HepG2 (cell line): ENCODE measurements at places on chromosomes 4 and X. TPM values are rescaled to one million over a fixed set of nuclear protein-coding genes. Genes with fewer than 3 reads are reported as not detected.

Gene NOA1
- total RNA-seq = 17.3 and 17.9 TPM in 2 replicates

GRCh38 chr4:131251321-131251720 lies 1897.8 kb upstream of the PCDH10 start:
- H3K27me3 ChIP-seq = no peaks in the 10 kb centered on the region
- H3K4me3 ChIP-seq = no peak overlapping the region

Gene APLN
- 0.02 TPM in 1 of 2 replicates, not detected in the other for total RNA-seq

- H3K4me1 ChIP-seq = no peaks in the 10 kb centered on the region
- H3K36me3 ChIP-seq = no peaks in the 10 kb centered on the region
- no peaks in the 10 kb centered on the region for H3K27me3 ChIP-seq
- no peak overlapping the region for H3K4me3 ChIP-seq
- no peak for DNase-seq
Measured at GRCh38 chr4:171794528-171794927, 18.7 kb upstream of the GALNTL6 start.

DNA sequence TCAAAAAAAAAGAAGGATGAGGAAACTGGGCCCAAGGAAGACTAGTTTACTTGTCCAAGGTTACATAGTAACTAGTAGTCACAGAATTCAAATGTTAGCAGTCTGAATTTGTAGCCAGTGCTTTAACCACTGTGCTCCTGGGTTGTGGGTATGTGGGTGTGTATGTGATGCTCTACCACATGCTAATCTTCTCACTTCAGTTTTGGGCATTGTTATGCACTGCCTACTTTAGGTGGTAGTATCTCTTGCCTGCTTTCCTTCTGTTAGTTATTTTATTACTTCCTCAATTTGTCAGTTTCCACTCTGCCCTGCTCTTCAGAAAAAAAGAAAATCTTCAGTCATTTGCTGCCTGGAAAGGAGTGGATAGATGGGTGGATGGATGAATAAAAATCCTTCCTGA lies 219.2 kb downstream of the RPA4 start:
- H3K27me3 ChIP-seq = no peaks in the 10 kb centered on the region
- H3K36me3 ChIP-seq = no peaks in the 10 kb centered on the region
- H3K4me3 ChIP-seq = no peak overlapping the region
- no peaks in the 10 kb centered on the region for H3K4me1 ChIP-seq

DNA sequence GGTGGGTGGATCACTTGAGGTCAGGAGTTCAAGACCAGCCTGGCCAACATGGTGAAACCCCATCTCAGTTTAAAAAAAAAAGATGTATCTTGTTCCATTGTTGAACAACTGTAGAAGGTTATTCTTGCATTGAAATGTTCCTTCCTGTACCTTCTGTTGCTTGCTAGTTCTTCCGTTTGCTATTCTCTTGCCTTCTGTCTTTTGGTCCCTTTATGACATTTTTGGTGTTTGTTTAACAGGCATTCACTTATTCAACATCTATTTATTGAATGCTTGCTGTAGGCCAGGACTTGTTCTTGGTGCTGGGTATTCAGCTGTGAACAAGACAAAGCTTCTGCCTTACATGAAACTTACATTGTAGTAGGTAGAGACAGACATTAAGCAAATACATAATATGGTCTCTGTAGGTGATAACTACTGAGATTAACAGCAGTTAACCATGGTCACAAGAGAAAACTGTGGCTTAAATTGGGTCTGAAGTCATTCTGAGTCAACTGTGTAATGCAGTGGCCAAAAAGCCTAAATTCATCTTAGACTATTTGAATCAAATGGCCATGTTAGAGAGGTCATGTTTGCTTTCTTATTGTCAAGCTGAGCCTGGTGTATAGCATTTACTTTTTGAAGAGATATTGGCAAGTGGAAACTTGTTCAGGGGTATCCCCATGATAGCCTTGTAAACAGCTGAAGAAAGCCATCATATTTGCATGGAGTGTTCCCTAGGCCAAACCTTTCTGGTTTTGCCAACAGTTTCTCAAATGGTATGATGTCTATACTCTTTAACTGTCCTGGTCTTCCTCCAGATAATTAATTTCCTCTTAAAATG lies 35.6 kb downstream of the GAB1 start:
- H3K27me3 ChIP-seq = no peaks in the 10 kb centered on the region
- no peak for DNase-seq
- H3K4me3 ChIP-seq = no peak overlapping the region
- H3K36me3 ChIP-seq = no peaks in the 10 kb centered on the region
- H3K4me1 ChIP-seq = peaks cover 24% of the 10 kb centered on the region

Gene PFKFB1
- total RNA-seq = 1.5 and 1.7 TPM in 2 replicates

Gene PRICKLE3
- 2.5 and 2.6 TPM in 2 replicates for total RNA-seq

GRCh38 chr4:173506597-173507211 lies 23.3 kb downstream of the HAND2 start:
- H3K4me1 ChIP-seq = no peaks in the 10 kb centered on the region
- H3K36me3 ChIP-seq = no peaks in the 10 kb centered on the region
- no peak overlapping the region for H3K4me3 ChIP-seq
- H3K27ac ChIP-seq = no peak overlapping the region
- peaks cover 4% of the 10 kb centered on the region for H3K27me3 ChIP-seq
- no peak for DNase-seq

DNA sequence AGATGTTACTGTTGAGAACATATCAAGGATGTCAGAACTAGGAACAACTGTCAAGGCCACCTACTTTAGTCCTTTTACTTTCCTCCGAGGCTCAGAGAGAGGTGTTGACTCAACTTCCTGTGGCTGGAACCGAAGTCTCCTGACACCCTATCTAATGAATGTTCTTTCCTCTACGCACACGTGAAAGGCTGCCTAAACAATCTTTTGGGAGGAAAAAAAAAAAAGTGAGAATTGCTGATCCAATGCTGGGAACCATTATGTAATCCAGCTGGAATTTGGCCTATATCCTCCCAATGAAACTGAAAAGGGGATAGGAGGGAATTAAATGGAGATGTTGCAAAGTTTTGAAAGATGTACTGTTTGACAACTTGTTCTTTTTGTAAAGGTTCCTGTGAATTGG lies 8.3 kb upstream of the MAP7D3 start:
- H3K27me3 ChIP-seq = no peaks in the 10 kb centered on the region
- H3K4me3 ChIP-seq = no peak overlapping the region
- H3K4me1 ChIP-seq = no peaks in the 10 kb centered on the region
- no peak overlapping the region for H3K27ac ChIP-seq

Gene KLB
- 41.9 and 82.0 TPM in 2 replicates for total RNA-seq

DNA sequence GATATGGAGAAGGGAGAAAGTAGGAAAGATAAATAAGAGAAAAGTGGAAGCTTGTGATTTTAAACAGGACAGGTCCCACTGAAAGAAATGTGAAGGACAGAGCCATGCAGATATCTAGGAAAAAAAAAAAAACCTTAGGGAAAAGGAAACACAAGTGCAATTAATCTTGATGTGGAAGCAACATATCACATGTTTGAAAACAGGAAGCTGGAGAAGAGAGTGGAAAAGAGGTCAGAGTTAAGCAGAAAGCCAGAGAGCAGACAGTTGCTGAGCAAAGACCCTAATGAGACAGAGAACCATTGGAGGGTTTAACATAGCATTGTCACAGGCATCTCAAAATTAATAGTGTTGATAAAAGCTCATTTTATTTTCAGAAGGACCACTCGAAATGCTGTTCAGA lies 89.7 kb downstream of the SPOCK3 start:
- no peaks in the 10 kb centered on the region for H3K27me3 ChIP-seq
- no peak overlapping the region for H3K4me3 ChIP-seq
- H3K4me1 ChIP-seq = no peaks in the 10 kb centered on the region
- DNase-seq = no peak
- H3K27ac ChIP-seq = no peak overlapping the region

DNA sequence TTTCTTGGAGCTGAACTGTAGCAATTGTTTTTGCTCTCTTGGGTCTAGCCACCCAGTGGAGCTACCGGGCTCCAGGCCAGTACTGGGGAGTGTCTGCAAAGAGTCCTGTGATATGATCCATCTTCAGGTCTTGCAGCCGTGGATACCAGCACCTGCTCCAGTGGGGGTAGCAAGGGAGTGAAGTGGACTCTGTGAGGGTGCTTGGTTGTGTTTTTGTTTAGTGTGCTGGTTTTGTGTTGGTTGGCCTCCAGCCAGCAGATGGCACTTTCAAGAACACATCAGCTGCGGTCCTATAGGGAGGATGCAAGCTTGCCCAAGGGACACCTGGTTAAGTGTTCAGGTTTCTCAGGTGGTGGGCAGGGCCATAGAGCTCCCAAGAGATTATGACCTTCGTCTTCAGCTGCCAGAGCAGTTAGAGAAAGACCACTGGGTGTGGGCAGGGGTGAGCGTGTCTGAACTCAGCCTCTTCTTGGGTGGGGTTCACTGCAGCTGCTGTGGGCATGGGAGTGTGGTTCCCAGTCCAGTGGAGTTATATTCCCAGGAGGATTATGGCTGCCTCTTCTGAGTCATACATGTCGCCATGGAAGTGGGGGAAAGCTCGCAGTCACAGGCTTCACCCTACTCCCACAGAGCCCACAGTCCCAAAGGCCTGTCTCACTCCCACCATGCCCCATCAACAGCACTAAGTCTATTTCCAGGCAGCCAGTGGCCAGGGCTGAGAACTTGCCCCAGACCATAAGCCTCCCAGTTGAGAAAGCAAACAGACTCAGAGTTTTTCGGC lies 811.6 kb downstream of the GLUD2 start:
- H3K36me3 ChIP-seq = no peaks in the 10 kb centered on the region
- no peak overlapping the region for H3K27ac ChIP-seq
